ENCODE measurements at places on chromosomes 2 and 18.

DNA sequence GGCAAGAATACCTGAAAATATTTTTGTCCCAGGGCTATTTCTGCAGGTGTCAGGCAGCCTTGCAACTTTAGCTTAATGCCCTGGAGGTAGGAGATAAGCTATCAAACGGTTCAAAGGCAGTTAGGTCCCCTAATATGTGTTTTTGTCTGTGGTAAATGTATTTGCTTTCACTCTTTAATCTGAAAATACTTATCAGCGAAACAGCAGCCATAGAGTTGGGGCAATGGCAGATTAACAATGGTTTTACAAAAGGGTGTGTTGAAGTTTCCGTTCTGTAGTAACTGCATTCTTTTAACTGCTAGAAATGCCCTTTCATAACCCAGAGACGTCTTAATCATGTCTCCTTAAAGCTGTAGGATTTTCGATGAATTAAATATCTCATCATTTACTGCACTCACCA lies 265.0 kb upstream of the TRIB2 start:
- no peak for DNase-seq

- no peak for DNase-seq
These were observed 49.2 kb upstream of the OTOS start for GRCh38 chr2:240189686-240190085.

GRCh38 chr2:20213651-20214565 lies 11.0 kb downstream of the SDC1 start:
- DNase-seq: no peak

DNA sequence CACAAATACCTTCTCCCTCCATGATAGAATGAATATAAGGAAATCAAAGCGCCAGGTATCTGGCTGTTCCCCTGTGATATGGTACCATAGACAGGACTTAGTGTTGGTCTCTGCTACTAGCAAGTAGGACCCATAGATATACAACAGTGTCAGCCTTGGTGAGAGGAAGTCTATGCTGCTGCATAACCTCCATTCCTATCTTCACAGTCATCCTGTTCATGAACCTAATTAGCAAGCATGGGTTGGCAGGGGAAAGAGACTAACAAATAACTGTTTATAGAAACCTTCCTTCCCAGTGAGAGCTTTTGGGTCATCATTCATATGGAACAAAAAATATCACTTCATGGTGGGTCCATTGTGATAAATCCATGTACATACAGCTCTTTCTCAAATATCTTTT lies 188.9 kb upstream of the FAM98A start:
- no peak for DNase-seq

DNA sequence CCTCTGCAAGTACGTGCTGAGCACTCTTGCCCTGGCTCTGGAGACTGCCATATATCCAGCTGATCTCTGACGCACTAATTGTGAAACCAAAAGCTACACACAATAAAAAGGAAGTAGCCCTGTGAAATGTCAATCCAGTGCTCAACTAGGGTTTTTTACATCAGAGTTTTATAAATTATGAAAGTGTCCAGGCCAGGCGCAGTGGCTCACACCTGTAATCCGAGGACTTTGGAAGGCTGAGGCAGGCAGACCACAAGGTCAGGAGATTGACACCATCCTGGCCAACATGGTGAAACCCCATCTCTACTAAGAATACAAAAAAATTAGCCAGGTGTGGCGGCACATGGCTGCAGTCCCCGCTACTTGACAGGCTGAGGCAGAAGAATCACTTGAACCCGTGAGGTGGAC lies 24.5 kb upstream of the PEX13 start:
- no peak for DNase-seq

DNA sequence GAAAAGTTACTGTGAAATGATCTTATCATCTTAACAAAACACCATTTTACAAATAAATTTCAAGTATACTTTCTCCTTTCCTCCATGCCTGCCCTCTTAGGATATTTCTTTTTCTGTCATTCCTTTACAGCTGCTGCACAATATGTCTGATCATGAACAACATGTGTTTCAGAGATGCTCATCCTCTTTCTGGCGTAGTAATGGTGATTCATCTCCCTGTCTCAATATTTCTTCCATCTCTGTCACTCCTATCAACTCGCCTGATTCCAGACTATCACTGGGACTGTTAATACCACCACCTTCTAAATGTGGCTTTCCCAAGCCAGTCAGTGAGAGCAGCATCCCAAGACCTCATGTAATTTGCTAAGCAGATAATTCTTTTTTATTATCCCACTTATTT lies 290.5 kb downstream of the GULP1 start:
- no peak for DNase-seq

- DNase-seq: peak; percentile 25
These were observed 1.2 kb upstream of the CHMP1B start for GRCh38 chr18:11849841-11850634.

GRCh38 chr2:143779021-143779420 lies 649.8 kb downstream of the ARHGAP15 start:
- no peak for DNase-seq

GRCh38 chr2:99852376-99852934 lies 289.9 kb downstream of the AFF3 start:
- no peak for DNase-seq

GRCh38 chr2:175080479-175080878 lies 75.3 kb upstream of the CHN1 start:
- DNase-seq: no peak

GRCh38 chr2:238861013-238861730 lies 13.3 kb downstream of the TWIST2 start:
- no peak for DNase-seq

GRCh38 chr2:181586569-181587081 lies 70.3 kb downstream of the CERKL start:
- DNase-seq: no peak

DNA sequence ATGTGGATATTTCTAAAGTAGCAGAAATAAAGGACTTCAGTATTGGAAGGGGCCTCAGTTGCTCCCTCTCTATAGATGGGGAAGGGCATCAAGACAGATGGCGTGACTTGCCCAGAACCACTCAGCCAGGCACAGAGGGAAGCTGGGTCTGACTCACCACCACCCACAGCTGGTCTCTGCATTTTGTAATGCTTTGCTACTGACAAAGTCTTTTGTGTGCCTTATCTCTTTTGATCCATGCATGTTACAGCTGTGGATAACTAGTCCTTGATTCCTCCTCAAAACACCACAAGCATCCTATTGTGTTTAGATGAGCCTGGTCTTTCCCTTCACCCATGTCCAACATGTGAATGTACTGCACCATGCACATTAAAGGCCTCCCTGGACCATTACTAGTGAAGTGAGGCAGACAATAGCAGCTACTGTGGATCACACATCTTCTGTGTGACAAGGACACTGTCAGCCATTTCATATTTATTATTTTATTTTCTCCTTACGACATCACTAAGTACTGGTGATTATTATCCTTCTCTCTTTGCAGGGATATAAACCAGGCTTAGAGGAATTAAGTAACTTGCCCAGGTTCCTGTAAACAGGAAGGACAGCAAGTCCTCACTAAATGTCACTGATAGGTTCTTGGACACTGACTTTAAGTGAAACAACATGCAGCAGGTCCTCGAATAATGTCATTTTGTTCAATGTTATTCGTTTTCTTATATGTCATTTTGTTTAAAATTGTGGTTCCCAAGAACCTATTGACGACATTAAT lies 29.6 kb upstream of the IL37 start:
- no peak for DNase-seq

GRCh38 chr2:161625314-161625919 lies 1.2 kb downstream of the SLC4A10 start:
- no peak for DNase-seq

GRCh38 chr2:215839309-215839708 lies 174.0 kb downstream of the MREG start:
- no peak for DNase-seq

DNA sequence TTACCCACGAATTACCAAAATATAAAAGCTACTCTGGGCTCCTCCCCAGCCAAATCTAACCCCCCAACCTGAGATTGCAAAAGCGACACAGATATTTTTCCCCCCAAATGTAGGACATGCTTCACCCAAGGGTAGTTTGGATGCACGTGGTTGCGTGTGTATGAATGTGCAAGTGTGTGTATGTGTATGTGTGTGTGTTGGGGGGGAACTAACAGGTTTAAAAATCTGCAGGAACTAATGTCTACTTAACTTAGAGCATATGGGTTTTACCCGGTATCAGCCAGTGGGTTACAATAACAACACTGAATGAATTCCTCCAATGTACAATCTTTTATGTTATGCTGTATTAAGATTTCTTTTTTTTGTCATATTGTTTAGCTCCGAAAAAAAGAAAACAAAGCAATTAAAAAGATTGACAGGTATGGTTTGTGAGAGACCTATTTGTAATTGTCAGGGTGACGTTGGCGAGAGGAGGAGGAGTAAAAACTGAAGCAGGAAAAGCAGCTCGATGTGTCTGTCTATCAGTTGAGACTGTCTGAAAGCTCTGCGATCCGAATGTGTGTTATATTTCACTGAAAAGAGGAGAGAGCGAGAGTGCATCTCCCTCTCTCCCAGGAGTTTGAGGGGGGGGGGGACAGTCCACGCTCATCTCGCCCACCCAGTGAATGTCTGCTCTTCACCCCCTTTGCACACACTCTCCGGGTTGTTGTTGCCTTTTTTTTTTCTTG lies at the start of gene TSHZ1:
Gene TSHZ1, plus strand, starts transcription at position 524 of the 728 bp plus-strand sequence. CDS start 1,080 bp downstream, outside the sequence.
- DNase-seq: no peak

- DNase-seq: no peak
These were observed 163.3 kb downstream of the KLHL29 start for GRCh38 chr2:23548143-23548769.

- no peak for DNase-seq
These were observed 715 bp upstream of the MEMO1 start for GRCh38 chr2:32011485-32011960.

- DNase-seq: no peak
These were observed 6.8 kb downstream of the DNAJB2 start for GRCh38 chr2:219285894-219286425.

- no peak for DNase-seq
These were observed 6.7 kb upstream of the COMMD1 start for GRCh38 chr2:61898810-61899209.
